Hindlimb muscle (tissue), 1 donor: ENCODE measurements at places on chromosomes 6 and 20. TPM values are rescaled to one million over a fixed set of nuclear protein-coding genes. Genes with fewer than 3 reads are reported as not detected.

The B3GAT2 gene
- 1.2 TPM for polyA plus RNA-seq

The OR2B6 gene
- polyA plus RNA-seq: not detected

The CLDN20 gene
- 0.54 TPM for polyA plus RNA-seq

DNA sequence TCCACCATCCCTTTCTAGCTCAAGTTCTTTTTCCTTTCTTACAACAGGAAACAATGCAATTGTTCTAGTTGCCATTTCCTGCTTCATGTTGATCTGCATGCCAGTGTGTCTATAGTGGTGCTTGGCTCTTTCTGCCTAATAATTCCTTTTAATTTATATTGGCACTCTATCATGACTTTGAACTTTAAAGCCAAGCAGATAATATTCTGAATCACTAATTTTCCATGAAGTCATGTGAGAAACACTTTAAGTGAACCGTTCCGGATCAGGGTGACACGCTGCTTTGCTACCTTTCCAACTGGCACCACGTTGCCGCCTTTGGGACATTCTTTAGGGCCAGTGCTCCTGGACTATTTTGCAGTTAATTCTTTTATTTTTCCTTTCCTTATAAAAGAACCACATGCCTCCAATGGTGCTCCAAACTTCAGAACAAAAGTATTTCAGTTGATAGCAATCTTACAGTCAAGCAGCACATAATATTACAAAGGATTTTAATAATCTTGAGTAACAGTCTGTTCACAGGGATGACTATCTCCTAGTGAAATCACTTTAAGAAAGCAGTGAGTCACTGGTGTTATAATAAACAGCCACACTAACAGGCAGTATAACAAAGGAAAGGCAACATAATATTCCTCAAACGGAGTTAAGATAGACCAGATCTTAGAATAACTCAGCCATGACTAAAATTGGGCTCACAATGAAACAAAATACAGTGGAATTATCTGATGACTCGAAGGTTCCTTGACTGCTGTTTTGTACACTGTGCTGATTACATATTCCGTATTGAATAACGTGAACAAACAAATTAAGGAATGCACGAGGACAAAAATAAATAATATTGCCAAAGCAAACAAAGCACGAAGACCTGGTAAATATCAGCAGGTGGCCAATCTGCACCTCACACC, 19.0 kb upstream of the BLOC1S5 start:
- no peak for DNase-seq

- DNase-seq: no peak
Observed at GRCh38 chr6:158772851-158773371, 46.3 kb downstream of the EZR start.

DNA sequence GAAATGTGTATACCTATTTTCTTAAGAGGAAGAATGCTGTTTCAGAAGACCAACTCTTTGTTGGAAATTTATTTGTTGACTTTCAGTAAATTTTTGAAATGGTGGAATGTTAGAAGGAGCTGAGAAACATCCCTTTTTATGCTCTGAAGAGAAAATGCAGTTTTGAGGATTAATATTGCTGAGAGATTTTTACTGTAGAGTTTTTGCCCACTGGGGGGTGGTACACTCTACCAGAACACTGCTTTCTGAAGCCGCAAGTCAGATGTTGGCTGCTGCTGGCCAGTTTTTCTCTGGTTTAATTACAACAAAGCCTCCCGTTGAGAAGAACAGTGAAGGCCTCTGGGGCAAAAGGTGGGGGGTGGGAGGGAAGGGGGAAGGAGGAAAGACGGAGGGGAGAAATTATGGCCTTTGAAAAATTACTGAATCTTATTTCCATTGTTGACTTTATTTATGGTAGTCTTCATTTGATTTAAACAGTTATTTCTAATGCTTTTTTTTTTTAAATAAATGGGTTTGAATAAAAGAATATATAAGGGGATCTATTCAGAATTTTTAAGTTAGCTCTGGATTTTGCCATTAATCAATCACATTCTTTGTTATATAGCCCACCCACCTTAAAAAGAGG, 3.0 kb downstream of the FLRT3 start:
- peak; percentile 73 for DNase-seq

DNA sequence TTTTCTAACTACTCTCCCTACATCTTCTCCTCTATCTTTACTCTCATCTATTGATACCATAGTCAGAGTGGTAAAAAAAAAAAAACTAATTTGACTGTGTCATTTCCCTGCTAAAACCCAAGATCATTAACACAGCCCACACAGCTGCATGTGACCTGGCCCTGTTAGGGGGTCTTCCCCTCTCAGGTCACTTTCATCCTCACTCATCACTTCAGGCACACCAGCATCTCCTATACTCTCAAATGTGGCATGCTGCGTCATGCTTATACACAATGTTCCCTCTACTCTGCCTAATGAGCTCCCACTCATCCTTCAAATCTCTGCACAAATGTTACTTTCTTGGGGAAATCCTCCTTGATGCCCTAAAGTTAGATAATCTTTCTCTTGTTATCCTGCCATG, 86.8 kb downstream of the CDK19 start:
- DNase-seq: no peak
